Activated CD8-positive, alpha-beta memory T cell treated with anti-CD3 and anti-CD28 coated beads for 4 hours (primary cell): ENCODE measurements at places on chromosomes 13 and 19.

GRCh38 chr13:48748681-48749080, 95.0 kb downstream of the CYSLTR2 start:
- DNase-seq: no peak

GRCh38 chr13:85405316-85405897, 393.8 kb downstream of the SLITRK6 start:
- no peak for DNase-seq

GRCh38 chr19:49071860-49072547, 495 bp downstream of the KCNA7 start:
- DNase-seq: no peak

- DNase-seq: no peak
Observed at GRCh38 chr19:6059988-6060599, 50.2 kb downstream of the RFX2 start.

GRCh38 chr13:80921971-80922370, 581.0 kb upstream of the SPRY2 start:
- DNase-seq: no peak

- DNase-seq: no peak
Observed at GRCh38 chr13:34502011-34502410, 440.1 kb upstream of the NBEA start.

- no peak for DNase-seq
Observed at GRCh38 chr13:112734696-112735547, 45.1 kb downstream of the ATP11A start.

GRCh38 chr19:38061294-38061693, 154.3 kb downstream of the SIPA1L3 start:
- DNase-seq: no peak

GRCh38 chr13:70729369-70729768, 621.1 kb upstream of the KLHL1 start:
- DNase-seq: no peak

DNA sequence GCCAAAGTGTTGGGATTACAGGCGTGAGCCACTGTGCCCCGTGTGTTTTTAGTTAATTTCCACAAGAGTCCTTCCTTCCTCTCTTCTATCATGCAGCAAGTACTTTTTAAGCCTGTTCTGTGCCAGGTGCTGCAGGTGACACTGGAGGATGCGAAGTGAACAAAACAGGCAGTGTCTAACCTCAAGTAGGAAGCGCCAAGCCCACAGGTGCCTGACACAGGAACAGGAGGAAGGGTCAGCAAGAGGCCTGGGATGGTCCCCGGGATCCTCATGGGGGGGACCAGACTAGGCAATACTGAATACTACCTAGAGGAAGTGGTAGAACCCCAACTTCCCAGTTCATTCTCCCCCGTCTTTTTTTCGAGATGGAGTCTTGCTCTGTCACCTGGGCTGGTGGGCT, 1.8 kb upstream of the CALR start:
- DNase-seq: no peak

- no peak for DNase-seq
Observed at GRCh38 chr19:6384381-6384780, 8.6 kb downstream of the GTF2F1 start.

DNA sequence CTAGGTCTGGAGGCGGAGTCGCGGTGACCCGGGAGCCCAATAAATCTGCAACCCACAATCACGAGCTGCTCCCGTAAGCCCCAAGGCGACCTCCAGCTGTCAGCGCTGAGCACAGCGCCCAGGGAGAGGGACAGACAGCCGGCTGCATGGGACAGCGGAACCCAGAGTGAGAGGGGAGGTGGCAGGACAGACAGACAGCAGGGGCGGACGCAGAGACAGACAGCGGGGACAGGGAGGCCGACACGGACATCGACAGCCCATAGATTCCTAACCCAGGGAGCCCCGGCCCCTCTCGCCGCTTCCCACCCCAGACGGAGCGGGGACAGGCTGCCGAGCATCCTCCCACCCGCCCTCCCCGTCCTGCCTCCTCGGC, at the start of gene SLC5A5:
SLC5A5 (plus strand) TSS at position 68 of the 373 bp plus-strand sequence. CDS start 375 bp downstream, outside the sequence.
- no peak for DNase-seq

GRCh38 chr19:4012975-4013634, 5.6 kb downstream of the PIAS4 start:
- DNase-seq: no peak

GRCh38 chr13:86729206-86729605, 930.0 kb upstream of the SLITRK6 start:
- DNase-seq: no peak

DNA sequence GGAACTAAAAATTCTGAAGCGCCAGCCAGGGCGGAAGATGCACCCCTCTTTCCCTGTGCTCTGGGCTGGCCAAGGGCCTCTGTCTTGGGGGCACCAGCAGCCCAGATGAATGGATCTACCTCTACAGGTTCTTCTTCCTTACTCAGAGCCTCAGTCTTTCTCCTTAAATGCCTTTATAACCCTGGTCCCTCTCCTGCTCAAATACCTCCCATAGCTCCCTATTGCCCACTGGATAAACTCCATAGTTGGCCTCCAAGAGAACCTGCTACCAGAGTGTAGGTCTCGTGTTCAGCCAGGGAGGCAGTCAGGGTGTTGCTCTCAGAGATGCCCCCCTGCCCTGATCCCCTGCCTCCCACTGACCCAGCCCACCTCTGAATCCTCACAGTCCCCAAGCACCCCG, 30.5 kb downstream of the OR10H4 start:
- no peak for DNase-seq

DNA sequence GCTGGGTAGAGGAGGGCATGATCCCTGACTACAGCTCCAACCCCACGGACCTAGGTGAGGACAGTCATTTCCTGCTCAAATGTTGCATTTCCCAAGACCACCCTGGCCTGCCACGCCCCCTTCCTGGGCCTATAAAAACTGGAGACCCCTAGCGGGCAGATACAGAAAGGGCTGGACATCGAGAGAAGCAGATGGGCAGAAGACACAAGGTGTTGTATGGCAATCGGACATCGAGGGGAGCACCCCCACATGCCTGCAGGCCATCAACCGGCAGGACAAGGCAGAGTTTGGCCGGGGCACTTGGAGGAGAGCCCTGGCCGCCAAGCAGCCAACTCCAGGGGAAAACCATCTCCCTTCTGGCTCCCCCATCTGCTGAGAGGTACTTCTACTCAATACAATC, 746.4 kb downstream of the PCDH9 start:
- no peak for DNase-seq

DNA sequence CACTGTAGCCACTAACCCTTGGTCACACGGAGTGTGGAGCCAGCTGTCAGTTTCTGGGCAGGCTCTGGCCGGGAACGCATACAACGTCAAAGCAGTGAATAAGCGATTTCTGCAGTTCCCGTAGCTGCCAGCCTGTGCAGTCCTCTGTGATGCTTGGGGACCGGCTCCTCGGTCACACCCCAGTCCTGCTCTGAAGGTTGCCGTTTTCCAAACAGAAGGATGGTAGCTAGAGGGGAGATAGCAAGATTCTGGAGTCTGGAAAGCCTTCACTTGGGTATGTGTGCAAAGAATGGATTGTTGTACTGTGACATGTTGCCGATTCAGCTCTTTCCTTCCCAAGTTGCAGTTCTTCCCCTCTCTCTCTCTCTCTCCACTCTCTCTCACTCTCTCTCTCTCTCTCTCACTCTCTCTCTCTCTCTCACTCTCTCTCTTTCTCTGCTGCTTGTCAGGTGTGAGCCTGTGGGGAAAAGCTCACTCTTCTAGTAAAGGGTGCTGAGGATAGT, 38.7 kb upstream of the C1QTNF9 start:
- no peak for DNase-seq

DNA sequence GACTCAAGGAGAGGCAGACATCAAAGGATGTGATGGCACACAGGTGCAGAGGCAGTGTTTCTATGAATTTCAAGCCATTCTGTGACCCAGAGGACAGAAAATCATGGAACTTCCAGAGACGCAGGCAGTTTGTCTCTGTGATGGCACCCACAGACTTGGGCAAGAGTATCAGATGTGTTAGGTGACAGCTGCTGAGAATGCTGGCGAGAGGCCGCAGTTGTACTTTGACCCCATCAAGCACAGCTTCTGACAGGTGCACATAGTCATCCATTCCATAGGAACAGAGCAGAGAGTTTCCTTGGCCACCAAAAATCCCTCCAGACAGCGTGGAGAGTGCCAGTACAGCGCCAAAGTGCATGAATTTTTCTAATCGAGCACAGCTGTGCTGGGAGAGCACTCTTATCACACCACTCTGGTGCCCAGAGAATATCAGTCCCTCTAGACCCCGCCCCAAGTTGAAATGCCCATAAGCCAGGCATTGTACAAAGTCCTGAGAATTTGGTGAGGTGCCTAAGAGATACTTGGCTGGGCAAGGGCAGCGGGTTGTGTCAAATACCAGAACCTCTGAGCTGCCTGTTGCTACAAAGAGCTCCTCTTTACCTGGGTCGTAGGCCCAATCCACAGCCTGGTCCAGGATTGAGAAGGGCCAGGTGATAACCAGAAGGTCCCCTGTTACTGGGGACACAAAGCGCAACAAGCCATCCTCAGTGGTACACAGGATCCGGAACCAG, 12.4 kb downstream of the WDR87 start:
- no peak for DNase-seq

- no peak for DNase-seq
Observed at GRCh38 chr13:113756441-113757097, 2.5 kb upstream of the TMEM255B start.

GRCh38 chr13:81302125-81302524, 961.2 kb upstream of the SPRY2 start:
- DNase-seq: no peak

DNA sequence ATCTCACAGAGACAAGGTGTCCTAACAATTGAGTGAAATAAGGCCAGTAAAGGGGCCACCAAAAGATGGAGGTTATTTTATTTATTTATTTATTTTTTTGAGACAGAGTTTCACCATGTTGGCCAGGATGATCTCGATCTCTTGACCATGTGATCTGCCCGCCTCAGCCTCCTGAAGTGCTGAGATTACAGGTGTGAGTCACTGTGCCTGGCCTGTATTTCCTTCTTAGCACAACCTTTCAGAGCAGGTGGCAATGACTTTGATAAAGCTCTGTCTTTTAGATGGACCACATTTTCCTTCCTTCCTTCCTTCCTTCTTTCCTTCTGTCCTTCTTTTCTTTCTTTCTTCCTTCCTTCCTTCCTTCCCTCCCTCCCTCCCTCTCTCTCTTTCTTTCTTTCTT, 11.0 kb upstream of the DOCK6 start:
- no peak for DNase-seq

GRCh38 chr13:92842145-92842544, 384.5 kb upstream of the GPC6 start:
- DNase-seq: no peak

DNA sequence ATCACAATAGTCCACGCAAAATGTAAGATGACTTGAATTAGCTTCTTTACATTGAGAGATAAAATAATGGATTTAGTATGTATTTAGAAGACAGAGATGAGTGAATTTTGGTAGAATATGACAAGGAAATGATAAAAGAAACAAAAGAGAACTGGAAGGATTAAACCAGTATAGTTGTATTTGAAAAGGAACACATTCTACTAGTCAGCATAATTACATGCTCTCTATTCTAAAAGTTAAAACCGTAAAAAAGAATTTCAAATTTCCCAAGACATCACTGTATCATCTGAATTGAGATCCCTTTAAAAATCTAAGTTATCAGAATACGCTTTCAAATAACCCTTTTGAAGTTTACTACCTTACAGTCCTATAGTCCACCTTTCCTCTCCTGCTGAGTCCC, 1156.7 kb upstream of the PCDH9 start:
- DNase-seq: no peak

- no peak for DNase-seq
Observed at GRCh38 chr13:50132904-50133357, 117.7 kb downstream of the KCNRG start.

- no peak for DNase-seq
Observed at GRCh38 chr19:43320546-43320945, 32.9 kb upstream of the CD177 start.

DNA sequence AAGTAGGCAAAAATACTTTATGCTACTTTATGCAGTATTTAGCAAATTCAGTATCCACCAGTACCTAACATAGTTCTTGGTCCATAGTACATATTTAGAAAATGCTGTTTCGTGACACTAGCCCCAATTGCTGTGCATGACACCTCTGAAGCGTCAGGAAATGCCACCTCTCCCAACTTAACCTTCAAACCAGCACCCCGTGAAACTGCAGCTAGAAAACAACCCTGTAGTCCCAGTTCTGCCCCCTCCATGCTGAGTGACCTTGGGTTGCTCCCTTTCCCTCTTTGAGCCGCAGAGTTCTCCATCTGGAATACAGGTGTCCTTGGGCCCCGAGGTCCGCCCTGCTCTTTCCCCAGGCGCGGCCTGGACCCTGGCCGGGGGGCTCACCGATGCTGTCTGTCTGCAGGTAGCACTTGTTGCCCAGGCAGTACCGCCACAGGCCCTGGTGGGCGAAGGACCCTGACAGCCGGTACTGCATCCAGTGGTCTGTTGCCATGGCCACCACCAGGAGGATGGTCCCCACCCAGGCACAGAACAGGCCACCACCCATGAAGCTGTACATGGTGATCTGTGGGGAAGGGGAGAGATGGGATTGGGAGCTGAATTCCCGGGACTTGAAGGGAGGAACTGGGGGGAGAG, 773 bp downstream of the LIM2 start:
- DNase-seq: no peak
